GM12878 (cell line): ENCODE measurements at places on chromosomes 16 and 17.

DNA sequence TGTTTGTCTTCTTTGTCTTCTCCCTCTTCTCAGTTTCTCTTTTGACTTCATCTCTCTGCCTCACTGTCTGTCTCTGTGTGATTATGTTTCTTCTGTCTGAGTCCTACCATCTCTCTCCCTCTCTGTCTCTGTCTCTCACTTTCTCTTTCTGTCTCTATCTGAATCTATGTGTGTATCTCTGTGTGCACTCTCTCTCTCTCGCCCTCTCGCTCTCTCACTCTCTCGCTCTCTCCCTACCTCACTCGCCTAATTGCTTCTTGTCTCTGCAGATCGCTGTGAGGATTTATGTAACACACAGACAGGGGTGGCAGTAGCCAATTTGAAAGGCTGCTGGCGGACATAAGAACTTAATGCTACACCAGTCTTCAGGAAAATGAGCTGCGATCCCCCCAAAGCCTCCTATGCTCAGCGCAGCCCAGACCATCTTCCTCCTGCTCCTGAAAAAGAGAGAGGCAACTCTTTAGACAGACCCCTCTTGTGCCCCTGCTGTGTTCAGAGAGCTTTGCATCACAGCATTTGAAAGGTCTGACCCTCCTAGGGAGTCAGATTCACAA lies 140.9 kb downstream of the CCT6B start:
- no peak overlapping the region for H3K27ac ChIP-seq
- H3K4me3 ChIP-seq: no peak overlapping the region
- no peaks in the 10 kb centered on the region for H3K4me1 ChIP-seq
- DNase-seq: no peak
- H3K36me3 ChIP-seq: no peaks in the 10 kb centered on the region

DNA sequence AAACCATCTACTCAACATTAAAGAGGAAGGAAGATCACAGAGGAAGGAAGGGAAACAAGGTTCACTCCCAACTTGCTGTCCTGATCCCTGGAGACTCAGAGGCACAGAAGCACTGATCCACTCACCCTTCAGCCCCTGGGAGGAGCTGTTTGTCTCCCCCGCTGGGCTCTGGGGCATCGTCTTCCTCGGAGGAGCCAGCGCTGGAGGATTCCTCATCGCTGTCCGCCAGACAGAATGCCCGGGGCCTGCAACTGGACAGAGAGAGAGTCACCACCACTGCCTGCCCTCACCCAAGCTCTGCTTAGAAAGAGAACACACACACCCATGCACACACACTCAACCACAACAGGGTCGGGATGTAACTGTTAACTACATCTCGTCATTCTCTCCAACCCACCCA lies 24.8 kb upstream of the ERN1 start:
- no peak overlapping the region for H3K4me3 ChIP-seq
- no peak for DNase-seq
- peaks cover 3% of the 10 kb centered on the region for H3K36me3 ChIP-seq
- H3K27ac ChIP-seq: no peak overlapping the region

DNA sequence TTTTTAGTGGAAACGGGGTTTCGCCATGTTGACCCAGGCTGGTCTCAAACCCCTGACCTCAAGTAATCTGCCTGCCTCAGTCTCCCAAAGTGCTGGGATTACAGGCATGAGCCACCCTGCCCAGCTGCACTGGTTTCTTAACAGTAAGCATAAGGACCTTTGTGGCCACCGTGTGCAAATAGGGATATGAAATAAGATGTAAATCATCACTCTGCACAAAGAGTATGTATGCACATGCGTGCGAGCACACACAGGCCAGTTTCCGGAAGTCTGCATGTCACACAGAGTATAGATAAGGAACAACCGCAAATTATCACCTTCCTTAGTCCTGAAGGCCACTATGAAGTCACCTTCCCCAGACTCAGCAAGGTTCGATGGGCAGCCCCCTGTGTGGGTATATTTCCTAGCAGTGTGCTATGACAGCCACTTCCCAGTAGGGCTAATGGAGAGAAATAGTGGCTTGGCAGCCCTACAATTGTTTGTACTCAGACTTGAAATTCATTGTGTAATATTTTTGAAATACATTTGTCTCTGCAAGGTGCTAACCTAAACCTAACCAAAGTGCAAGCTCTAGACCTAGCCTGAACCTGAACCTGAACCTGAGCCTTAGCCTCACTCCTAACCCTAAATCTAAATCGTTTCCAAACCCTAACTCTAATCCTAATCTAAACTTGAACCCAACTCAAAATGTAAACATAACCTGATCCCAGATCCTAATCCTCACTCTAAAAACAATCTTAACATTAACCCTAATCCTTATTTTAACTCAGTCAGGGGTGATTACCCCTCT lies 48.4 kb upstream of the SKAP1 start:
- H3K27ac ChIP-seq: peak overlapping the region; percentile 51
- no peaks in the 10 kb centered on the region for H3K36me3 ChIP-seq

- H3K4me1 ChIP-seq: no peaks in the 10 kb centered on the region
- H3K36me3 ChIP-seq: no peaks in the 10 kb centered on the region
- no peak overlapping the region for H3K4me3 ChIP-seq
- DNase-seq: no peak
These were observed 363.5 kb upstream of the EEF2KMT start for GRCh38 chr16:5461141-5461540.

- H3K4me3 ChIP-seq: no peak overlapping the region
- peaks cover 6% of the 10 kb centered on the region; the same call in 1 of the 2 replicates for H3K4me1 ChIP-seq
- no peaks in the 10 kb centered on the region for H3K27me3 ChIP-seq
- peaks cover 25% of the 10 kb centered on the region; the same call in 1 of the 2 replicates for H3K36me3 ChIP-seq
- DNase-seq: no peak
These were observed 5.1 kb downstream of the HEATR6 start for GRCh38 chr17:60073621-60074020.

- no peaks in the 10 kb centered on the region for H3K27me3 ChIP-seq
- H3K36me3 ChIP-seq: no peaks in the 10 kb centered on the region
- no peaks in the 10 kb centered on the region for H3K4me1 ChIP-seq
- no peak overlapping the region for H3K4me3 ChIP-seq
These were observed 16.6 kb downstream of the KRT9 start for GRCh38 chr17:41555105-41555887.

DNA sequence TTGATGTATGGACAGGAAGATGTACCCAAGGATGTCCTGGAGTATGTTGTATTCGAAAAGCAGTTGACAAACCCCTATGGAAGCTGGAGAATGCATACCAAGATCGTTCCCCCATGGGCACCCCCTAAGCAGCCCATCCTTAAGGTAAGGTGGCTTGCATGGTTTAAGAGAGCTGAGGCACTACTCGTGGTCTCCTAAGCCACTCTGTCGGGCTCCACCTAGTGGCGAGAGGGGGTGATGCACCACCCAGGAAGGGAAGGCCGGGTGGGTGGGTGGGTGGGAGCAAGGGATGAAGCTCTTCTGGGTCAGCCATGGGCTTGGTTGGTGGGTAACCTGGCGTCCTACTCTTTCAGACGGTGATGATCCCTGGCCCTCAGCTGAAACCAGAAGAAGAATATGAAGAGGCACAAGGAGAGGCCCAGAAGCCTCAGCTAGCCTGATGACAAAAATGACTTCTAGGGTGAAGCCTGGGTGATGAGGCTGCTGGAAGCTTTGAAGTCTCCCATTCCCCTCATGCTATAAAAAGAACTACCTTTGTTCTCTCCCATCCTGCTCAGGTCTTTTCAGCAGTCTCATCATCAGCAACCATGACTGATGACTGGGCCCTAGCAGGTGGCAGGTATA lies 21.5 kb downstream of the GPR179 start:
- H3K36me3 ChIP-seq: peaks cover 11% of the 10 kb centered on the region
- DNase-seq: no peak
- H3K4me3 ChIP-seq: no peak overlapping the region
- H3K4me1 ChIP-seq: no peaks in the 10 kb centered on the region; the same call in 1 of the 2 replicates

DNA sequence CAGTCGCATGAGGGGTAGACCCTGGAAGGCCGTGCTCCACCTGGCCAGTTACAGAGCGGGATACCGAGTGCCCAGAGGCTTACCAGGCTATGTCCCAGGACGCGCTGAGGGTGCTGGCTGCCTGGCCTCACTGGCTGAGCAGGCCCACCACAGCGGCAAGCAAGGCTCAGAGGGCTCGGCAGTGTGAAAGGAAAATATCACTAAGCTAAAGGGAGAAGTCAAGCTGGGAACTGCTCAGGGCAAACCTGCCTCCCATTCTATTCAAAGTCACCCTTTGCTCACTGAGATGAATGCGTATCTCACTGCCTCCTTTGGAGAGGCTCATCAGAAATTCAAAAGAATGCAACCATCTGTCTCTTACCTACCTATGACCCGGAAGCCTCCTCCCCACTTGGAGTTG lies 37.4 kb downstream of the CCDC57 start:
- H3K36me3 ChIP-seq: no peaks in the 10 kb centered on the region
- no peaks in the 10 kb centered on the region for H3K27me3 ChIP-seq
- H3K4me1 ChIP-seq: no peaks in the 10 kb centered on the region

DNA sequence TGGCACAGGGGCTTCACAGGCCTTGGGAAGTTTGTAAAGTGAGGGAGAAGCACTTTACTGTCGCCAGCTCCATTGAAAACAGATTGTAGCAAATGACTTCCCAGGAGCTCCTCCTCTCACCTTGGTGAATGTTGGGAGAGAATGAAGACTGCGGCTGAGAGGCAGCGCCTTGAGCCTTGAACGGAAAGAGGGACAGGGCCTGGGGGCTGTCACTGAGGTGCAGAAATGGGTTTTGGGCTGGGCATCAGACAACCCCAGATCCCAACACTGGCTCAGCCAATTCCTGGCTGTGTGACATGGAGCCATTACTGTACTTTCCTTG lies 603 bp upstream of the MRTFB start:
- H3K36me3 ChIP-seq: no peaks in the 10 kb centered on the region
- peaks cover 2% of the 10 kb centered on the region; the same call in 1 of the 2 replicates for H3K4me1 ChIP-seq
- DNase-seq: no peak
- H3K27ac ChIP-seq: peak overlapping the region; percentile 56; the same call in 1 of the 2 replicates

GRCh38 chr16:82814059-82814458 lies 187.3 kb downstream of the CDH13 start:
- H3K27me3 ChIP-seq: no peaks in the 10 kb centered on the region; the same call in 1 of the 2 replicates
- no peaks in the 10 kb centered on the region for H3K4me1 ChIP-seq
- H3K36me3 ChIP-seq: no peaks in the 10 kb centered on the region
- H3K27ac ChIP-seq: no peak overlapping the region

- H3K4me3 ChIP-seq: no peak overlapping the region
- H3K27me3 ChIP-seq: no peaks in the 10 kb centered on the region
- H3K27ac ChIP-seq: no peak overlapping the region
- DNase-seq: no peak
- no peaks in the 10 kb centered on the region for H3K4me1 ChIP-seq
These were observed 40.2 kb downstream of the C17orf67 start for GRCh38 chr17:56793531-56793930.

GRCh38 chr17:30547778-30548573 lies 70.8 kb downstream of the GOSR1 start:
- no peak for DNase-seq
- H3K4me3 ChIP-seq: no peak overlapping the region
- no peaks in the 10 kb centered on the region for H3K27me3 ChIP-seq
- H3K4me1 ChIP-seq: peaks cover 10% of the 10 kb centered on the region
- H3K36me3 ChIP-seq: no peaks in the 10 kb centered on the region
- H3K27ac ChIP-seq: no peak overlapping the region
